ENCODE measurements at places on chromosomes 2 and 18.

DNA sequence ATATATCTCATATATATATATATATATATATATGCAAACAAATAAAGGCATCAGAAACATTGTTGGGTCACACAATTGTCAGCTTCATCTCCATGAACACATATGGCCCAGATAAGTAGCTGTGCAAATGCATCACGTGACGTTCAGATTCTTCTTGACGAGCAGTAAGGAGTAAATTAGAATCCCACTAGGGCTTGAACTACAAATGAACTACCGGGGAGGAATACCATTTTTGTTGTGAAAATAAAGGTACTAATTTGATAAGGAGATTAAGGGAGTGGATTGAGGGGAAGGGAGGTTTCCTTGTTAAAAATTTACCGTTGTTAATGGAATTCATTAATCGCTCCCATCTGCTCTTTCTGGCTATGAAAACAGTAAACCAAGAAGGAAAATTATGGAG lies 186.5 kb upstream of the COPS8 start:
- no peak for DNase-seq

GRCh38 chr2:3267869-3268704 lies 109.5 kb downstream of the EIPR1 start:
- DNase-seq, result no peak

GRCh38 chr18:36108196-36108595 lies 20.9 kb downstream of the SLC39A6 start:
- DNase-seq, result no peak

- no peak for DNase-seq
Measured at GRCh38 chr18:27778925-27779324, 398.0 kb downstream of the CDH2 start.

DNA sequence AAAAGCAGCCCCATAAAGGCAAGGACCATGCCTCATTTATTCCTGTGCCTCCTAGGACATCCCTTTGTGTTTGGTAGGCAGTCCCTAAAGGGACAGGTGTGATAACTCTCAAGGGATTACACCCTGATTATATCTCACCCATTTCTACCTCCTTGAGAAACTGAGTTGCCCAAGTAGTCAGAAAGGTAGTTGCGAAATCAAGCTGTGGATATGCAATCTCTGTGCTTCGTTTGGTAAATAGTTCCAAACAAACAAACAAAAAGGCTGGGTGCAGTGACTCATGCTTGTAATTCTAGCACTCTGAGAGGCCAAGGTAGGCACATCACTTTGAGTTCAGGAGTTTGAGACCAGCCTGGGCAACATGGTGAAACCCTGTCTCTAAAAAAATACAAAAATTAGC lies 100.2 kb upstream of the ARL5A start:
- DNase-seq, result no peak

- no peak for DNase-seq
Measured at GRCh38 chr2:240797500-240797895, 22.5 kb downstream of the KIF1A start.

- no peak for DNase-seq
Measured at GRCh38 chr2:110768591-110768990, 36.2 kb downstream of the ACOXL start.

DNA sequence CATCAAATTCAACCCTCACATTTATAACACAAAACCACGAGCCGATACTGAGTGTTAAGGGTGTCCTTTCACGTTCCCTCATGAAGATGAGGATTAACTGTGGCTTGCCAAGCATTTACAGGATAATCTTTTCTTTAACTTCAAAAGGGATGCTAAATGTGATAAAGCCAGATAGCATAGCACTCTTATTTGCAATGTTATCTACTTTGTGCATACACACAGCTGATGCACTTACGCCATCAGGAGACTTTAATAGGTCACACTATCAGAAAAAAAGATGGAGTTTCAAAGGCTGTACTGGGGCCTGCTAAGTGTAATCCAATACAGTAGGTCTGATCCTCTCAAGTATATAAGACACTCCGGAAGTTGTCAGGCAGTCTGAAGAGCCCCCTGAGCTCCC lies 572.7 kb downstream of the PIK3C3 start:
- no peak for DNase-seq

DNA sequence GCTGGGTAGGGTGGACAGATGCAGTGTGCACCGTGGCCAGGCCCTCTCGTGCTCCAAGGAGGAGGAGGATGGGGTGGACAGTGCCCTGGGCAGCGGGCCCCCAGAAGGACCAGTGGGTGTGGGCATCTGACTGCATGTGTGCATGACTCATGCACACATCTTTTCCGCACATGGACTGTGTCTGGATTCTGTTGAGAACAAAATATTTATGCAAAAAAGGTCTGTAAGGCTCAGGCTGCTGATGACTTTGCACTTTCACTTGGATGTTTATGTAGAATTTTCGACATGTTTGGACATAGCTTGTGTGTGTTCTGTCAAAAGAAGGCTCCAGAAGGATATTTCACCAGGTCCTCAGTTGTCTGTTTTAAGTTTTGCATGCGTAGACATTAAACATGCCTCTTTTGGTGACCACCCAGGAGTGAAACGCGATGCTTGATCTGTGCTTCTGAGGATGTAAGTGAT lies 45.6 kb downstream of the MTCL1 start:
- DNase-seq, result no peak

GRCh38 chr2:20759487-20759886 lies 63.4 kb downstream of the LDAH start:
- DNase-seq, result no peak
